ENCODE measurements at places on chromosomes 2 and 18.

DNA sequence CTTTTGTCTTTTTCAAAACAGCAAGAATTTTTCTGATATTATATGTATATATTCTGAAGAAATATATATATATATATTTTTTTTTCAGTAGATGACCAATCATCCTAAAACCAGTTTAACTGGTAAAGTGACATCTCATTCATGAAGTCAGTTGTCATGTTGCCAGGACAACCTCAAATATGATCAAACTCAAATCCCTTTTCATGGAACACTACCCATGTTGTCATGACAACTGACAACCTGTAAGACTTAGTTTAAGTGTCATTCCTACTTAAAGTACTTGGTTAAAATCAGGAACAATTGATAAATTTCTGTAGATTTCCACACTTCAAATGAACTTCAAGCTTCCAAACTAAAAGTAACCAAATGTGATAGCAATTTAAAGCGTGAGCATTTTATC, 101.8 kb upstream of the ERBB4 start:
- DNase-seq: no peak

DNA sequence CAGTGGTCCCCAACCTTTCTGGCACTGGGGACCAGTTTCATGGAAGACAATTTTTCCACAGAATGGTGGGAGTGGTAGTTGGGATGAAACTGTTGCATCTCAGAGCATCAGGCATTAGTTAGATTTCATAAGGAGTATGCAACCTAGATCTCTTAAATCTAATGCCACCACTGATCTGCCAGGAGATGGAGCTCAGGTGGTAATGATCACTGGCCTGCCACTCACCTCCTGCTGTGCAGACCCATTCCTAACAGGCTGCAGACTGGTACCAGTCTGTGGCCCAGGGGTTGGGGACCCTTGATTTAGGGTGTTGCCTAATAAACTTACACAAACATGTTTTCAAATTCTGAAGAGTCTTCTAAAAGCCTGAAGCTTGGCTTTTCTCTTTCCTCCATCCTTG, 261.3 kb downstream of the CDH19 start:
- no peak for DNase-seq

- no peak for DNase-seq
Observed at GRCh38 chr2:88841224-88841929, 149.9 kb downstream of the RPIA start.

DNA sequence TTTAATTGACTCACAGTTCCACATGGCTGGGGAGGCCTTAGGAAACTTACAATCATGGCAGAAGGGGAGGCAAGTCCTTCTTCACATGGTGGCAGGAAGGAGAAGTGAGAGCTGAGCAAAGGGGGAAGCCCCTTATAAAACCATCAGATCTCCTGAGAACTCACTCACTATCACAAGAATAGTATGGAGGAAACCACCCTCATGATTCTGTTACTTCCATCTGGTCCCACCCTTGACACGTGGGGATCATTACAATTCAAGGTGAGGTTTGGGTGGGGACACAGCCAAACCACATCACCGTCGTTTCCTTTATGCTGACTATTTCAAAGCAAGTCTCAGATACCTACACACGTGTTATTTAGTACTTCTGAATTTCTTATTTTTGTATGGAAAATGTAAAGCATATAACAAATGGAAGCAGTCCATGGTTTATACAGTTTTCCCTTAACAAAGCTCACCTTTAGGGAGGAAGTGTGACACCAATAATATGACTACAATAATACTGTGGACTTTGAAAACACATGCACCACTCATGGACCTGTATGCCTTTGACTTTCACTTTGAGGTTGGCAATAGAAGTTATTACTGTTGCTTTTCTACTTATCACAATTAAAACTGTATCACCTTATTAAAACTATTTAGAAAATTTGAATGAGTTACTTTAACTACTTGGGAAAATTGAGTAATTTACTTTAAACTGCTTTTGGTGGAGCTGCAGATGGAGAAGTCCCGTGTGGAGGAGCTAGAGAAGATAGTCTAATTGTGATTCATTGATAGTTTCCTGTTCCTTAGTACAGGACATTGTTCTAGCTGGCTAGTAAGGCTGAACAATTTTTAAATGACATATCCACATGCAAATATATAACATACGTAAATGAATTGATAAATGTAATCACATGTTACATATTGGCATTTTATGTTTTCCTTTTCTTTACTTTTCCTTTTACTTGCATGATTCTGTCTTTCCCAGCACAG, 37.3 kb downstream of the MTCL1 start:
- DNase-seq: no peak

DNA sequence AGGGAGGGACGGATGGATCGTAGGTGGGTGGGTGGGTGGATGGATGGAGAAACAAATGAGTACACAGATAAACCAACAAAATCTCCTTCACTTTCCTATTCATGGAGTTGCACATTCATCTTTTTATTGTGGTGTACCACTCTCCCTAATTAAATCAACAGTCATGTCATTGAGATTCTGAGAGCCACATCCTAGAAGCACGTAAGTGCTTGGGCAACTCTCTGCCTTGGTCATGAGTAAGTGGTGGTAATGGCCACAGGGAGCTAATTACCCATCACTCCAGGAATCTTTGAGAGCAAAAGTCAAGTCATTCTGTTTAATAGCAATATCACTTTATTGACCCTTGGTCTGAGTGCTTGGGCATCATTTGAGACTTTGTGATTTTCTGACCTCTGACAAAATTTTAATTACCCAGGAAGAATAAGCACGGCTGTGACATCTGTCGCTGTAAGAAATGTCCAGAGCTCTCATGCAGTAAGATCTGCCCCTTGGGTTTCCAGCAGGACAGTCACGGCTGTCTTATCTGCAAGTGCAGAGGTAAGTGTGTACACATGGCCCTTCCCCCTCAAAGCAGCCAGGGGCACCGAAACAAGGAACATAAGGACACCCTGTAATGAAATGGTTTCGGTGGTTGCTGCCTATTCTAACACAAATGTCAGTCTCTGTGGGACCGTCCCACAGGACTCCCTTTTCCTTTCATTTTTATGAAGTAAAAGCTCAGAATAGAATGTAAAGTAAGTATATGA, 85.9 kb downstream of the FEZ2 start:
- no peak for DNase-seq

- peak; percentile 91 for DNase-seq
Observed at GRCh38 chr2:43221763-43222474, 4.5 kb downstream of the ZFP36L2 start.

GRCh38 chr2:28296904-28297303, 95.8 kb upstream of the FOSL2 start:
- no peak for DNase-seq

DNA sequence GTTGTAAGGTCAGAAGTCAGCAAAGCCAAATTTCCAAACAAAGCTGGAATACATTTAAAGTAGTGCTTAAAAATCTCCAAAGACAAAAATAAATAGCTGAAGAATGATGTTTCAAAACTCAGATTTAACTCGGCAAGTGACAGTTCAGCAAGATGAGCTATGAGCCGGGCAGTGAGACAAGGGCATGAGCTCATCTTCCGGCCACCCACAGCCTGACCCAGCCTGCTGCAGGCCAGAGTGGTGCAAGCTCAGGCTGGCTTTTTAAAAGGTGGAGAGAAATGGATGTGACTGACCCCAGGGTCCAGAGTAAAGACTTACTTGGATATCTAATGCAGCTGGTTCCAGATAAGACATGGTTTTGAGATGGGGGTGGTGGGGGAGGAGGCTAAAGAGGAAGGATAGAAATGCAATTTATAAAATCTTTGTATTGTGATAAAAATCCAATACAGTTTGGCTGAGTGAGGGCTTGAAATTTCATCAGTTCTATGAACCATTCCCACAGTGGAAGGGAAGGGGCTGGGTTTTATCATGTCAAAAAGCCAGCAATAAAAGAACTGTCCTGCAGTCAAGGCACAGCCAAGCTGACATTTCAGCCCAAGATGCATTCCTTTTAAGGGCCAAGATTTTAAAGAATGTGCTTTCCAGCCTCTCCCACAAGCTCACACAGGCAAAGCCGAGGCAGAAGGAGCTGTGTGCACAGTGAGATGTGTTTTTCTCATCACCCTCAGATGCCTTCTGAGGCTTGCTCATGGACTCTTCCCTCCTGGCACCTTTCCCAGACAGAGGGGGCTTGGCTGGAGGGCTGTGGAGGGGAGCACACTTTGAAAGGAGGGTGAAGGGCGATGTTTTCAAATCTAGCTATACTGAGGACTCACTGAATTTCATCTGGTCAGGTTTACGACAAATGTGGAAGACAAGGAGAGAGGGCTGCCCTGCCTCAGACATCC, 97.9 kb upstream of the KLHL29 start:
- no peak for DNase-seq

GRCh38 chr18:36561046-36561445, 263.5 kb downstream of the FHOD3 start:
- no peak for DNase-seq

- DNase-seq: no peak
Observed at GRCh38 chr2:233486778-233487552, 79.6 kb downstream of the USP40 start.

- no peak for DNase-seq
Observed at GRCh38 chr18:38481576-38481975, 916.0 kb upstream of the CELF4 start.

DNA sequence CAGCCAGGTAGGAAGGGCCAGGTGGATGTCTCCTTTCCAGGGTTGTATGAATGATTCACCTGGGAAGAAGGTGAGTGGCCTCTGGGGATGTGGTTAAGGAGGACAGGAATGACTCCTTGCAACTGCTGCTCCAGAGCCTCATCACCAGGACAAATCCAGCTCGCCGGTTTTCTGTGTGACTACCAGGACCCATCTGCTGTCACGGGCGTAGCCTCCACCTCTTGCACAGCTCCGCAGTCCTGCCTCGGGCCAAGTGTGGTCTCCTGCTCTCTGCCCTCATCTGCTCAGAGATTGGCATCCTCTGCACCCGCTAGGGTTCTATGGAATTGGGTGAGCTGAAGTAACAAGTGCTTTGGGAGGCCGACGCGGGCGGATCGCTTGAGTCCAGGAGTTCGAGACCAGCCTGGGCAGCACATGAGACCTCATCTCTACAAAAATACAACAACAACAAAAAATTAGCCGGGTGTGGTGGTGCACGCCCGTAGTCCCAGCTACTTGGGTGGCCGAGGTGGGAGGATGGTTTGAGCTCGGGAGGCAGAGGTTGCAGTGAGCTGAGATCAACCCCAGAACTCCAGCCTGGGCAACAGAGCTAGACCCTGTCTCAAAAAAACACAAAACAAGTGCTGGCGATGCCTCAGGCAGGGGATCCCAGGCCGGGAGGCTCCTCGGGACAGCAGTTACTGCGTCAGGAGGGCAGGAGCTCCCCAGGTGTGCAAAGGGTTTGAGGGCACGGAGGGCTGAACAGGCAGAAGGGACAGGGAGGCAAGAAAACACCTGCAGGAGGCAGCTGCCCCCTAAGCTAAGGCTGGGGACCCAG, 831 bp upstream of the D2HGDH start:
- DNase-seq: no peak

GRCh38 chr18:55491616-55492015, 96.4 kb downstream of the TCF4 start:
- no peak for DNase-seq

GRCh38 chr2:113277474-113278072, 1.1 kb downstream of the PAX8 start:
- DNase-seq: no peak

GRCh38 chr2:201172279-201172678, 10.7 kb upstream of the CASP10 start:
- DNase-seq: no peak

- no peak for DNase-seq
Observed at GRCh38 chr18:8820396-8821082, 115.2 kb downstream of the MTCL1 start.

GRCh38 chr2:197247083-197247482, 63.5 kb downstream of the ANKRD44 start:
- no peak for DNase-seq
